ENCODE measurements at places on chromosomes 1 and 21.

- no peak for DNase-seq
Observed at GRCh38 chr1:168774241-168774640, 45.2 kb upstream of the DPT start.

- DNase-seq, result no peak
Observed at GRCh38 chr1:20087668-20088067, 17.7 kb downstream of the PLA2G5 start.

- DNase-seq, result peak; percentile 57
Observed at GRCh38 chr1:218164930-218165700, 120.0 kb upstream of the RRP15 start.

DNA sequence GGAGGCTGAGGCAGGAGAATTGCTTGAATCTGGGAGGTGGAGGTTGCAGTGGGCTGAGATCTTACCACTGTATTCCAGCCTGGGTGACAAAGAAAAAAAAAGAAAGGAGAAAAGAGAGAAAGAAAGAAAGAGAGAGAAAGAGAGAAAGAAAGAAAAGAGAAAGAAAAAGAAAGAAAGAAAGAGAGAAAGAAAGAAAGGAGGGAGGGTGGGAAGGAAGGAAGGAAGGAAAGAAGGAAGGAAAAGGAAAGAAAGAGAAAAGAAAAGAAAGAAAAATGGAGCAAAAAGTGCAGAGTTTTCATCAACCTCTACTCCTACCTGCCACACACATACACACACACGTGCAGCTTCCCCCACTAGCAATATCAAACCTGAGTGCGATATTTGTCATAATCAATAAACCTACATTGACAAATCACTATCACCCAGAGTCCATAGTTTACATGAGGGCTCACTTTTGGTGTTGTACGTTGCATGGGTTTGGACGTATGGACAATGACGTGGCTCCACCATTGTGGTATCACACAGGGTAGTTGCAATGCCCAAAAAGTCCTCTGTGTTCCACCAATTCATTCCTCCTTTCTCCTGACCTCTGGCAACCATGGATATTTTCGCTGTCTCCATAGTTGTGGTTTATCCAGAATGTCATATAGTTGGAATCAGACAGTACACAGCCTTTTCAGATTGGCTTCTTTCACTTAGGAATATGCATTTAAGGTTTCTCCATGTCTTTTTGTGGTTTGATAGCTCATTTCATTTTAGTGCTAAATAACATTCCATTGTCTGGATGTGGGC, 36.5 kb downstream of the EVA1C start:
- no peak for DNase-seq

DNA sequence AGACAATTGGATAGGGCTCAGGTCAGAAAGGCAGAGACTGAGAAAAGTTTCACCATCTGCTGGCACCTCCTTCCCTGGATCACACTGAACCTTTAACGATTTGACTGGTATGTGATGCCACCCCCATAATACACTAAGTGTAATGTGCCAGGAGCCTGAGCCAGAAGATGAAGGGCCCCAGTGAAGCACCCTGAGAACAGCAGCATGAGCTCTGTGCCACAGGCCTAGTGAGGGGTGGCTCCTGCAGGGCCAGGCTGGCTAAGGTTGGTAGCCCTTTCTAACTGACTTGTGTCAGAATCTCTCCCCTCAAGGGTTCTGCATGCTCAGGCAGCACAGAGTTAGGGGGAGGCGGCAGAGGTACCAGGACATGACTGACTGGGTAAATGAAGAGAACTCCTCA, 38.9 kb downstream of the ARHGEF11 start:
- DNase-seq, result no peak

DNA sequence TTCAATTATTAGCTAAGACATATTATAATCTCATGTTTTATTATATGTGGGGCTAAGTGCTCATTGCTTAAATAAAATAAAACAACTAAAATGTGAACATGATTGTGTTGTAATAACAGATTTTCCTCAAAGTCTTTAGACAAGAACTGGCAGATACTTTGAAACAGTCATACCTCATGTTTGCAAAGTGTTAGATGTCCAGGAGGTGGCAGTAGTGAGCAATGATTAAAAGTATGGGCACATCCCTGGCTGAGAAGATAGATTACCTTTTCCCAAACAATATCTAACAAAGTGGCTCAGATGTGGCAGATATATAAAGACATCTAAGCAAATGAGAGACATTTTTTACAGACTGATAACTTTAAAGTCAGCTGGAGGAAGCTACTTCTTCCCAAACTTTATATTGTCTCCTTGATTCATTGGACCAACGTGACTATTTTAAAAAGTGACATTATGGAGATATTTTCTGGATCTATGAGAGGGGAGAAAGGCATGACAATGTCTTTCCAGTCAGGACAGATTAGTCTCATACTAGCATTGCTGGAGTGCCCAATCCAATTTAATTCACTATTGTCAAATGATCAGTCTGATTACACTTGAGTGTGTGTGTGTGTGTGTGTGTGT, 269.8 kb downstream of the S1PR1 start:
- DNase-seq, result no peak

Measured in sciatic nerve (tissue), 2 donors.